PC-9 (cell line): ENCODE measurements at places on chromosomes 13 and 19. TPM values are rescaled to one million over a fixed set of nuclear protein-coding genes. Genes with fewer than 3 reads are reported as not detected.

The TEX29 gene
- total RNA-seq = not detected in 2 replicates

The GPR12 gene
- not detected in 2 replicates for total RNA-seq

The ZNF234 gene
- 6.0 and 8.6 TPM in 2 replicates for total RNA-seq

The MATK gene
- not detected in 2 replicates for total RNA-seq

- H3K27me3 ChIP-seq = no peaks in the 10 kb centered on the region
- H3K36me3 ChIP-seq = no peaks in the 10 kb centered on the region
- H3K4me1 ChIP-seq = no peaks in the 10 kb centered on the region
Measured at GRCh38 chr13:35514801-35515502, 38.5 kb upstream of the MAB21L1 start.

DNA sequence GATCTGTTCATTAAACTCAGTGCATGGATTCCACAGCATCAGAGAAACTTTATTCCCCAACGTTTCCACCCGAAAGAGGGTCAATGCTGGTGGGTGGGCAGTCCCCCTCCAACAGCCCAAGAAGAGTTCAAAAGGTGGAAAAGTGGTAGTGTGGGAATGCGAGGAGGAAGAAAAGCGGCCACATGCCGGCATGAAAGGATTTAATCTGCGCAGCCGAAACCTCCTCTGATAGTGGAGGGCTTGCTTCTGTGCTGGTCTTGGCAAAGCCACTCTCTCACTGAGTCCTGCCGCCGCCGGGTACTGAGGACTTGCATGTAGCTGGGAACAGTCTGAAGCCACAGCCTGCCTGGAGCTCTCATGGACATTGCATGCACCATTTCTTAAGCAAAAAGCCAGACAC, 136.2 kb upstream of the ZNF536 start:
- peaks cover 72% of the 10 kb centered on the region for H3K27me3 ChIP-seq
- no peak overlapping the region for H3K27ac ChIP-seq
- no peak for DNase-seq
- H3K36me3 ChIP-seq = no peaks in the 10 kb centered on the region
- H3K4me1 ChIP-seq = no peaks in the 10 kb centered on the region
- H3K4me3 ChIP-seq = no peak overlapping the region

DNA sequence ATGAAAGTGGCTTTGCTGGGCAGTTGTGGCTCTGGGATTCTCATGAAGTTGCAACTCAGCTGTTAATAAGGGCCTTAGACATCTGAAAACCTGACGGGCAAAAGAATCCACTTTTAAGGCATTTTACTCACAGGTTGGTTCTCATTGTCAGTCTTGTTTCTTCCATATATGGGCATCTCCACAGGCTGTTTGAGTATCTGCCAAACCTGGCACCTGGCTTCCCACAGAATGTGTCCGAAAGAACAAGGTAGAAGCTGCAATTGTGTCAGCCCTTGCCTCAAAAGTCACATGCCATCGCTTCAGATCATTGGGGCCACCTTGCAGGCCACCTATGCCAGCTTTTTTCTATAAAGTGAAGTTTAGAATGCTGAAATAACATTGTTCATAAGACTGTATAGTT, 102.4 kb downstream of the KCTD12 start:
- no peak overlapping the region for H3K4me3 ChIP-seq
- H3K36me3 ChIP-seq = no peaks in the 10 kb centered on the region
- DNase-seq = no peak
- H3K27ac ChIP-seq = no peak overlapping the region

DNA sequence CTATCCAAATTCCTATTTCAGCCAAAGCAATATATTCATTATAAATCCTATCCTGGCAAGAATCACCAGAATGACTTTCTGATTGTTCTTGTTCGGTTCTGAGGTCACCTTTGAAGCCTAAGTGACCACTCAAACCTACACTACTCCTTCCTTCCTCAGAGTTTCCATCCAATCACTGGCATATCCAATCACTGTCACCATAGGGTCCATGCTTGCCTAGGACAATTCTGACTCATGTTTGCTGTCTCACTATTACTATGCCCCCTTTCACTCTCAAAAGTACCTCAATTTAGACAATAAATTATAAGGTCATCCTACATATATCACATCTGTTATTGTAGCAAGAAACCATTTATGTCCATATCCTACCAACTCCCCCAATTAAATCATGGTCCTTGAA, 58.9 kb downstream of the UBL3 start:
- no peaks in the 10 kb centered on the region for H3K4me1 ChIP-seq
- no peaks in the 10 kb centered on the region for H3K36me3 ChIP-seq
- no peaks in the 10 kb centered on the region for H3K27me3 ChIP-seq
- DNase-seq = no peak

DNA sequence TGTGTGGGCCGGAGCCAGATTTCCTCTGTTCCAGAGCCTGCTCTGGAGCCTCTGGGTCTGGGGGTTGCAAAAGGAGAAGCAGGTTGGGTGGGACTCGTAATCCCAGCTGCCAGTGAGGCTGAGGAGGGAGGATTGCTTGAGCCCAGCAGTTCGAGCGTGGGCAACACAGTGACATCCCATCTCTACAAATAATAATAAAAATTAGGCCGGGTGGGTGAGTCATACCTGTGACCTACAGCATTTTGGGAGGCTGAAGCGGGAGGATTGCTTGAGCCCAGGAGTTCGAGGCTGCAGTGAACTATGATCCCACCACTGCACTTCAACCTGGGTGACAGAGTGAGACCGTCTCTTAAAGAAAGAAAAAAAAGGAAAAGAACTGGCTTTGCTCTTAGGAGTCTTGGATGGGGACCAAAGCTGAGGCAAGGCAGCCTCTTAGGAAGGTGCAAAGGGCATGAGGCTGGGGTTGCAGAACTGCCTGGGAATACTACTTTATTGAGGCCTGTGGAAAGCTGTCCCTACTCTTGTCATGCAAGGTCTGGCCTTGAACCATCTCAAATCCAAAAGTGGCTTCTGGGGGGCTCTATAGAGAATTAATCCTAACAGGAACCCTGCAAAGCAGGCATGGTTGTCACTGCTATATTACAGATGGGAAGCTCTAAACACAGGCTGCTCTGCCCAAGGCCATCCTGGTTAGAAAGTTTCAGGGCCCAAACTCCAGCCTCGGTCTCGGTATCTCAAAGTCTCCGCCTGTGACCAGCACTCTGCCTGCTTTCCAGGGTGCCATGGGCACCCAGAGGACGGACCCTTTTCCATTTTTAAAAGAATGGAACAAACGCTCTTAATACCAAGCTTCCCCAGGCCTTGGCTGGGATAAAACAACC, 880 bp upstream of the C19orf12 start:
- DNase-seq = no peak
- no peaks in the 10 kb centered on the region for H3K36me3 ChIP-seq
- peak overlapping the region; percentile 92 for H3K4me3 ChIP-seq
- H3K27me3 ChIP-seq = no peaks in the 10 kb centered on the region

DNA sequence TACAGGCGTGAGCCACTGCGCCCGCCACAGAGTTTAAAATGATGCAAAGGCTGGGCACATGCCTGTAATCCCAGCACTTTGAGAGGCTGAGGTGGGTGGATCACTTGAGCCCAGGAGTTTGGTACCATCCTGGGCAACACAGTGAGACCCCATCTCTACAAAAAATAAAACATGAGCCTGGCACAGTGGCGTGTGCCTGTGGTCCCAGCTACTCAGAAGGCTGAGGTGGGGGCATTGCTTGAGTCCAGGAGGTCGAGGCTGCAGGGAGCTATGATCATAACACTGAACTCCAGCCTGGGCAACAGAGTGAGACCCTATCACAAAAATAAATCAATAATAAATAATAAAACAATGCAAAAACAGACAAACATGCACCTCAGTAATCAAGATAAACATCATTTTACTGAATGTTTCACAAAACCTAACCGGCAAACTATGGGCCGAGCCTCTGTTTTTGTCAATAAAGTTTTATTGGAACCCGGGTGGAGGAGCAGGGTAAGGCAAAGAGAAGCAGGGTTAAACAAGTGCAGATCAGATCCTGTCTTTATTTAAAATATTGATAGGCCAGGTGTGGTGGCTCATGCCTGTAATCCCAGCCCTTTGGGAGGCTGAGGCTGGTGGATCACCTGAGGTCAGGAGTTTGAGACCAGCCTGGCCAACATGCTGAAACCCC, 2.0 kb upstream of the PEAK3 start:
- H3K4me3 ChIP-seq = no peak overlapping the region
- no peak for DNase-seq
- no peaks in the 10 kb centered on the region for H3K27me3 ChIP-seq
- no peak overlapping the region for H3K27ac ChIP-seq
- no peaks in the 10 kb centered on the region for H3K36me3 ChIP-seq

GRCh38 chr19:12937093-12937926, 1.1 kb upstream of the CALR start:
- no peak for DNase-seq
- H3K4me3 ChIP-seq = peak overlapping the region; percentile 99
- H3K27ac ChIP-seq = peak overlapping the region; percentile 35
- H3K36me3 ChIP-seq = peaks cover 29% of the 10 kb centered on the region
- H3K4me1 ChIP-seq = peaks cover 25% of the 10 kb centered on the region

DNA sequence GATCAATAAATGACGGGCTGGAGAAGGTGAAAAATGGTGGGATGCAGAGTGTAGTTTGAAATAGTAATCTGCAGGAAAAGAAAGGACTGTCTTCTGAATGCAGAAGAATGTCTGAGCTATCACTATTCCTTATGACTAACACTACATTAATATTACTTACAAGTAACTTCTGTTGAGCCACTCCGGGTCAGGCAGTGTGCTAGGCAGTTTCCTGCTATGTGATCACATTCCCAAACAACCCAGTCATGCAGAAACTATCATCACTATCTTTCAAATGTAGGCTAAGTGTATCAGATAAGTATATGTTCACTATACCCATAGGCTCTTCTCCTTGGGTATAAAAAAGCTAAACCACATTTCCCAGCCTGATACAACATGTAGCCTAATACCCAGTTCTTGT, 6.6 kb downstream of the ZNF599 start:
- H3K4me1 ChIP-seq = no peaks in the 10 kb centered on the region
- peaks cover 12% of the 10 kb centered on the region for H3K36me3 ChIP-seq
- no peak for DNase-seq
- no peak overlapping the region for H3K27ac ChIP-seq

- H3K4me3 ChIP-seq = no peak overlapping the region
- H3K36me3 ChIP-seq = no peaks in the 10 kb centered on the region
- no peaks in the 10 kb centered on the region for H3K27me3 ChIP-seq
- no peaks in the 10 kb centered on the region for H3K4me1 ChIP-seq
- no peak overlapping the region for H3K27ac ChIP-seq
Measured at GRCh38 chr19:33809960-33810359, 13.3 kb downstream of the KCTD15 start.

DNA sequence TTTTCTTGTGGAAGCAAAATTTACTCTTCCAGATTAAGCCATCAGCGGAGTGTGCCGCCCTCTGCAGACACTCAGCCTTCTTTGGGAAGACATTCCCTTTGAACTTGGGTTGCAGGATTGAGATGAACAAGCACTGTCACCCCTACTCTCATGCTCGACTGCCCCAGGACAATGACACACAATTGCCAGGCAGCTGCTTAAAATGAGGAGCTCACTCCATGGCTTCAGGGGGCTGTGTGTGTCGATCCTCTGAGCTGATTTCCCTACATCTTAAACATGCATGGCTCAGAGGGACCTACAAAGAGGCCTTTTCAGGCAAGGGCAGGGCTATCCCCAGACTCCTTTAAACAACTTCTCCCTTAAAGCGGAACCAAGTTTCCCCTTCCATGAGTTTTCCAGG, 107.5 kb upstream of the MBNL2 start:
- H3K4me3 ChIP-seq = no peak overlapping the region
- H3K27ac ChIP-seq = no peak overlapping the region
- no peak for DNase-seq
